Stimulated activated CD4-positive, alpha-beta T cell treated with anti-CD3 and anti-CD28 coated beads, Interleukin-1b, Interleukin-23, amount 100 ng/mL, for 4 hours (primary cell): ENCODE measurements at places on chromosomes 7 and 10.

- no peak for DNase-seq
Measured at GRCh38 chr7:130274296-130274695, 7.6 kb downstream of the CPA2 start.

DNA sequence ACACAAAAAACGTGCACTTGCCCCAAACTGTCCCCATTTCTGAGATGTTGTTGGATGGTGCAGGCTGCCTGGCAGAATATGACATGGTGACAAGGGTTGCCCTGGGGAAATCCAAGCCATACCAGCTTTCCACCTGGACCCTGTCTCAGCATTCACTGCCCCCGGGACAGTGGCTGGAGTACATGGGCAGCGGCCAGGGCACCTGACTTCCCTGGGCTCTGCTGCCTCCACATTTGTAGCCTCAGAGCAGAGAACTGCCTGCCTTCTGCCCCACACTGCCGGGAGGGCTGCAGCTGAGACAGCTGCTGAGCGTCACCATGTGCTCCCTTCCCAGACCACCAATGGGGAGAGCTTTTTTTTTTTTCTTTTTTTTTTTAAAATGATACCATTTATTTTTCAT lies 222.9 kb upstream of the ZNF32 start:
- DNase-seq = no peak

- DNase-seq = no peak
Measured at GRCh38 chr7:45659496-45660139, 85.5 kb downstream of the ADCY1 start.

DNA sequence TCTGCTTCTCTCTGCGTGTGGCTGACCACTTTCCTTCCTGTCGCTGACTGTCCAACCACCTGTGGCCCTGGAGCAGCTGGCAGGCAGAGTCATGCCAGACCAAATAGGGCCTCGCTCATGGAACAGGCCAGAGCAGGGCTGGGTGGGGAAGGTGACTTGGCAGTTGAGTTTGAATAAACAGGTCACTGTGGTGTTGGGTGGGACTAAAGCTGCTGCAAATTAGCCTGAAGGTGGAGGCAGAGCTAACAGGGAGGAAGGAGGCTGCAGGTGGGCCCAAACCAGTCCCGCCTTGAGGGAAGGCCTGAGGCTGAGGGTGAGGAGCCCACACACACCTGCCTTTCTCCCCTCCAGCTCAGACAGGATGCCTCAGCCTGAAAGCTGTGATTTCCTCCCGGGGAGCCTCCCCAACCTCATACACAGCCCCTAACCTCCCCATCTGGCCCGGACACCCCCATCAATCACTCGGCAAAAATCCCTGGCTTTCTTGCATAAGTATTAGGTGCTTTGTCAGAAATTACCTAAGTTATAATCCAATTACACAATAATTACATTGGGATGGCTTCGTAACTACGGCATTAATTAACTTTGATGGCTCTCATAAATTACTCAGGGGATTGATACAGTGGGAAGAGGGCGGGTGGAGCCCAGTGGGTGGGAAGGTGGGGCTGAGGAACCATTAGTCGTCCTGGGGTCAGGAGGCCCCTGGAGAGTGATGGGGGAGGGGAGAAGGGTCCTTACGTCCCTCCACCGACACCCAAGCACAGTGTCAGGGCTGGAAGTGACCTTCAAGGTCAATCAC lies 97.7 kb upstream of the PCBD1 start:
- no peak for DNase-seq

GRCh38 chr7:78218051-78218450 lies 419.5 kb downstream of the PHTF2 start:
- no peak for DNase-seq
